ENCODE measurements at places on chromosomes 3 and 15. TPM values are rescaled to one million over a fixed set of nuclear protein-coding genes. Genes with fewer than 3 reads are reported as not detected.

DNA sequence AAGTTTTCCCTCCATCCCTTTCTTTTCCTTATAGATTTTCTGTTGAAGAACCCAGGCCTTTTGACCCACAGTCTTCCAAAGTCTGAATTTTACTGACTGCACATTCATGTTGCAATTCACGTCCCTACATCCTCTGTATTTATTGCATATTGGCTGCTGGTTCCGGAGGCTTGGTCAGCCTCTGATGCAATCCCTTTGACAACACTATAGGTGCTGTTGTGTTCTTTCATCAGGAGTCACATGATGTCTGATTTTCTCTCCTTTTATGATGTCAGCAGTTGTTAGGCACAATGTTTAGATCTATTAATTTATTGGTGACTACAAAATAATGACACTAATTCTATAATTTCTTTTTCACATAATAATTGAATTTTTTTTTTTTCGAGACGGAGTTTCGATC is 8.7 kb downstream of the CYP1A1 start:
- no peak overlapping the region for H3K27ac ChIP-seq
- DNase-seq = no peak
- no peaks in the 10 kb centered on the region for H3K4me1 ChIP-seq
- no peak overlapping the region for H3K4me3 ChIP-seq
- peaks cover 3% of the 10 kb centered on the region for H3K27me3 ChIP-seq

DNA sequence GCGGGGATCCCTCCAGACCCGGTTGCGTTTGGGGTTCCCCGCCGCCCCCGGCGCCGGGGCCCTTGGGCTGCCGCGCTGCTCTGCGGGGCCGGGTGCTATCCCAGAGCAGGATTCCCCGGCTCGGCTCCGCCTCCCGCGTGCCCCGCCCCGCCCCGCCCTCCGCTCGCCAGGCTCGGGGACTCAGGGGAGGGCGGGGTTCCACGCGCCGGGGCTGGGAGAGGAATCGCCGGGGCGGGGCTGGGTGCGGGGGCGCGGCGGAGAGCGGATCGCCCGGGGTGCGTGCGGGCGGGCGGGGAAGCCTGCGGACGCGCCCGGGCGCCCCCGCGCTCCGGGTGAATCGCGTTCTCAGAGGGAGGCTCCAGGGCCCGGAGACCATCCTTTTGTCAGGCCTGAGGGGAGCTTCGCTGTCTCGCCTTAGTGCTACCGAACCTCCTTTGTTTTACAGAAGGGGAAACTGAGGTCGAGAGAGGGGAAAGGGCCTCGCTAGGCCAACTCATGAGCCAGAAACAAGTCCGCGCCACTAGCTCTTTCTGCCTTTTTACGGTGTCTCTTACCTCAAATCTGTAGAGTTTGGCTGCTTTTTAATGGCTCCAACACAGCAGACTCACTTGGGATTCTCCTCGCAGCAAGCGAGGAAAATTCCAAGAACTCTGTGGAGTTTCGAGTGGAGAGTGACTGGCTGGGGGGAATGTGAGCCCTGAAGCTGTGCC is at the start of gene TMEM158:
Gene TMEM158 (minus strand): TSS at position 82 of the 710 bp plus-strand sequence. CDS start 260 bp downstream, outside the sequence.
- peaks cover 74% of the 10 kb centered on the region for H3K27me3 ChIP-seq
- no peaks in the 10 kb centered on the region for H3K36me3 ChIP-seq
- peak within 1 kb of the TSS; percentile 44 for H3K4me3 ChIP-seq

DNA sequence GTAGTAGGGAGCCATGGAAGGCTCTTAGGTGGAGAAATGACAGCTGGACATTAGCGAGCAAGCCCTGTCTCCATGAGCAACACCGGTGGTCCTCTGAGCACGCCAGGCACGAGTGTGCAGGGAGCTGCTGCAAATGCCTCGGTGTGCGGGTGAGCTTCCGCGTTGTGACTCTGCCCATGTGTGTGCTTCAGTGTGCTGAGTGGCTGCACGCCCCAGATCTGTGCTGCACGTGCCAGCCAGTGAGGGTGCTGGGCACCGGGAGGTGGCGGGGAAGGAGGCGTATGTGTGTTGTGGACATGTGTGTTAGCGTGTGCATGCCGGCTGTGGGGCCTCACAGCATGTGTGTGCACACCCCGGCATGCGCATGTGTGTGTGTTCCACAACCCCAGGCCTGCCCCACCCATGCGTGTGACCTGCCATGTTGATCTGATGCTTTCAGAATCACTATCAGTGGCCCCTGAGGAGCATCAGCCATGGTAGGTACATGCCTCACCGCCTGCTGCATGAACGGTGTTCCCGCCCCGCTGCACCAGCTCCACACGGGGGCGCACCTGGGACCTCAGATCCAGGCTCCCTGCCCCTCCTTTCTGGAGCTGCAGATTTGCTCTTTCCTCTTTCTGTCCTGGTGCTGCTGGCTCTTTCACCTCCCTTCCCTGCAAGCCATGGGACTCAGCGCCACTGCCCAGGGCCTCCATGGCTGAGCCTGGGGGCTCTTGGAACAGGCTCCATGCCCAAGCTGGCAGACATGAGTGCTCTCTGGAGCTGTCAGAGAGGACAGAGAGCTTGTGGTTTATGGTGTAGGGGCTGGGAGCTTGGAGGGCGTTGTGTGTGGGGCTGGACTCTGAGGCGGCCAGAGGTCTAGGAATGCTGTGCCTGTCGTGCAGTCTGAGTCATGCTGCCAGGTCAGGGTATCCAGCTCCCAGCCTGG is 169.4 kb downstream of the TBC1D2B start:
- no peak overlapping the region for H3K4me3 ChIP-seq
- peaks cover under 1% of the 10 kb centered on the region for H3K27me3 ChIP-seq
- no peak overlapping the region for H3K27ac ChIP-seq
- DNase-seq = no peak
- no peaks in the 10 kb centered on the region for H3K36me3 ChIP-seq
- peaks cover 11% of the 10 kb centered on the region for H3K4me1 ChIP-seq

- no peak for DNase-seq
- H3K4me3 ChIP-seq = no peak overlapping the region
- H3K4me1 ChIP-seq = no peaks in the 10 kb centered on the region
- H3K36me3 ChIP-seq = no peaks in the 10 kb centered on the region
These were observed 129.1 kb upstream of the ANKRD28 start for GRCh38 chr3:15926871-15927270.

GASK1A gene
- total RNA-seq = not detected

UROC1 gene
- total RNA-seq = not detected

DNA sequence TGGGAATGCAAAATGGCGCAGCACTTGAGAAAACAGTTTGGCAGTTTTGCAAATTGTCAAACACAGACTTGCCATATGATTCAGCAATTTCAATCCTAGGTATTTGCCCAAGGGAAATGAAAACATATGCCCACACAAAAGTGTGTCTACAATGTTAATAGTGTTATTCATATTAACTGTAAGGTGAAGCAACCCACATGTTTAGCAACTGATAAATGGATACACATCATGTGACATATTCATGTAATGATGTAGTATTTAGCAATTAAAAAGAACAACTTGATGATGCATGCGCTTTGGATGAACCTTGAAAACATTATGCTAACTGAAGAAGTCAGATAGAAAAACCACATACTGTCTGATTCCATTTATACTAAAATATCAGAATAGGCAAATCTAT is 539.0 kb upstream of the PPP2R3A start:
- H3K27me3 ChIP-seq = peaks cover 3% of the 10 kb centered on the region
- no peaks in the 10 kb centered on the region for H3K36me3 ChIP-seq
- H3K4me1 ChIP-seq = no peaks in the 10 kb centered on the region
- no peak for DNase-seq

- no peak overlapping the region for H3K27ac ChIP-seq
- H3K36me3 ChIP-seq = no peaks in the 10 kb centered on the region
- H3K27me3 ChIP-seq = peaks cover 4% of the 10 kb centered on the region
- H3K4me3 ChIP-seq = no peak overlapping the region
- H3K4me1 ChIP-seq = no peaks in the 10 kb centered on the region
- no peak for DNase-seq
These were observed 326.2 kb downstream of the RYR3 start for GRCh38 chr15:33636958-33637357.

DNA sequence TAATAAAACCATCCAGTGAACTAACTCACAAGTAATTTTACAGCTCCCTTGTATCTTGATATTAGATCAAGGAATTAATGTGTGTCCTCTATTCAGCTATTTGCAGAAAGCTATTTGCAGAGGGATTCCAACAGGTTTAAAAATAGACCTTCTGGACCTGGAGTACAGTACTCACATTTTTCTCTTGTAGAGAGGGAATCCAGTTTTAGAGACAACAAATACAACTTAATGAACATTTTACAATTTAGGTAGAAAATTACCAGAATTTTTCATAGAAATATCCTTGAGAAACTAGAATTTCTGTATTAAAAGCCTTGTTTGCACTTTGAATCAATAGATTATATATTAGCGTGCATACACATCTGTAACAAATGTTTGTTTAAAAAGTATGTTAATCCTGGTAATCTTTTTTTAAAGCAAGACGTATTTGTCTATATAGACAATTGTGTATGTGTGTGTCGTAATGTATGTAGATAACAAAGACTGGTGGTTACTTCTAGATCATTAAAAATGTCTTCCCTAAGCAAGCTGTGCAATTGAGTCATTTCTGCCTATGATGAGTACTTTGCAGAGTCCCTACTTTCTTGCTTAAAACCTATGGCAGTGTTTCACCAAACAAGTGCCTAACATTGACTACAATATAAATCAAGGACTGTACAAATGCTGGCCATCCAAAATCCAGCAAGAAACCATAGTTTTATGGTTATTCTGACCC is 57.9 kb downstream of the PPP2R3A start:
- peaks cover 16% of the 10 kb centered on the region for H3K27me3 ChIP-seq
- no peak overlapping the region for H3K4me3 ChIP-seq
- H3K27ac ChIP-seq = no peak overlapping the region
- DNase-seq = no peak
- no peaks in the 10 kb centered on the region for H3K4me1 ChIP-seq
- no peaks in the 10 kb centered on the region for H3K36me3 ChIP-seq

TGFBR2 gene
- 59.6 TPM for total RNA-seq

Data from activated T-helper 1 cell treated with anti-CD3 and anti-CD28 coated beads, Interleukin-12 subunit alpha, Interleukin-12 subunit beta, Interleukin-2, Interleukin-4 antibody, amounts not matched to agents 30 ng/mL and 10 ng/mL and 1 ng/mL, durations not matched to agents 14 hours and 24 hours and 36 hours (primary cell).